ENCODE measurements at places on chromosomes 2 and 18.

GRCh38 chr2:203936535-203936934, at the start of gene ICOS:
TSS of gene ICOS (plus strand) at chr2:203936763. CDS start at chr2:203936815, 52 bp downstream.
- no peak for DNase-seq

DNA sequence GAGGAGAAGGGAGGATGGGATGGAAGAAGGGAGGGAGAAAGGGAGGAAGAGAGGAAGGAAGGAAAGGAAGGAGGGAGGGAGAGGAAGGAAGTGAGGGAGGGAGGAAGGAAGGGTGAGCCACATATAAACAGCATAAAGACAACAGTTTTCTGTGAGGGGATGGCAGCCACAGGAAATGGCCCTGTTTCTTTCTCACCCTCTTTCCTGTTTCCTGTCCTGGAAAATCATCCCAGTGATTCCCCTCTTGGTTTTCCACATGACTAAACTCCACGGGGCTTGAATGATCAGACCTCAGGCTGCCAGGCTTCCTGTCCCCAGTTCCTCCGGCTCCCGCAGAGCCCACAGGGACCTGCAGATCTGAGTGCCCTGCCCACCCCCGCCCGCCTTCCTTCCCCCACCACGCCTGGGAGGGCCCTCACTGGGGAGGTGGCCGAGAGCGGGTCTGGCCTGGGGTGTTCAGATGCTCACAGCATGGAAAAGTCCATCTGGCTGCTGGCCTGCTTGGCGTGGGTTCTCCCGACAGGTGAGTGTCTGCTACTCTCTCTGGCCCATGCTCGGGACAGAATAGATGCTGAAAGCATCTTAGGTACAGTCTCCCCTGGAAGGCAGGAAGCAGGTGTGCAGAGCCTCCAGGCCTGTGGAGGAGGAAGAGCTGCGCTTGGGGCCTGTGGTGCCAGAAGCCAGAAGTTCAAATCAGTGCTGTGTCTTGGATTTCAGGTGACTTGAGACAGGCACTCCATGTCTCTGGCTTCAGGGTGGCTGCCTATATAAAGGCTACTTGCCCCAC, at the start of gene SIGLEC15:
Gene SIGLEC15 (plus strand): TSS at position 418 of the 787 bp plus-strand sequence. CDS start 54 bp downstream, at position 472.
- no peak for DNase-seq

DNA sequence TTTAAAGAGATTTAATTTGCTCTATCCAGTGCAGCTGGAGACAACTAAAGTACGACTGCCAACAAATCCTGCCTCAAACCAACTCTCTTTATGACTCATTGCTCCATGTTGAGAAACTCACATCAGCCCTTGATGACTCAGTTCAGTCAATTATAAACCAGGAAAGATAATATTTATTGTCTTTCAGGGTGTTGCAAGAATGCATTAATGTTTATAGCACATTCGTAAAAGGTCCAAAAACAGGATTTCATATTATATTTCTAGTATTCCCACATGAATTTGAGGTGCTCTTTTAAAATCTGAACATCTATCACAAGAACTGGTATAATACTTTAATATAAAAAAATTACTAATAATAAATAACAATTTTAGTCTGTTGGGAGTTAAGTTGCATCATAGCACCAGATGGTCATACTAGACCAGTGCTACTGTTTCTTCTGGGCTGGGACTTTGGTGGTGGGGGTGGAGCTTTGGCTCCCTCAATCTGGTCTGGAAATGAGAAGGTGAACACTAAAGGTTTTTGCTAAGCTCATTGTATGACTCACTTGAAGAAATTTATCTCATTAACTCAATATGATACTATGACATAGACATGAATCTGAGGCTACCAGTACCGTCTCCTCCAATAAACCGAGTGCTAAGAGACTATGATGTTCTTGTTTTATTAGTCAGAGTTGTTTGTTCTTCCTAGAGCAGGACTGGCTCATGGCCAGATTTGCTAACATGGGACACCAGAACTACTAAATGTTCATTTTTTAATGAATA, 26.6 kb upstream of the MAP3K20 start:
- peak; percentile 90 for DNase-seq

GRCh38 chr2:19649785-19650380, 251.9 kb downstream of the TTC32 start:
- DNase-seq, result peak; percentile 40

- peak; percentile 60 for DNase-seq
Measured at GRCh38 chr2:65057391-65058052, 1.3 kb downstream of the CEP68 start.

- no peak for DNase-seq
Measured at GRCh38 chr2:68766376-68766845, 31.8 kb downstream of the ARHGAP25 start.

- DNase-seq, result no peak
Measured at GRCh38 chr18:48841381-48842258, 109.1 kb downstream of the SMAD7 start.

DNA sequence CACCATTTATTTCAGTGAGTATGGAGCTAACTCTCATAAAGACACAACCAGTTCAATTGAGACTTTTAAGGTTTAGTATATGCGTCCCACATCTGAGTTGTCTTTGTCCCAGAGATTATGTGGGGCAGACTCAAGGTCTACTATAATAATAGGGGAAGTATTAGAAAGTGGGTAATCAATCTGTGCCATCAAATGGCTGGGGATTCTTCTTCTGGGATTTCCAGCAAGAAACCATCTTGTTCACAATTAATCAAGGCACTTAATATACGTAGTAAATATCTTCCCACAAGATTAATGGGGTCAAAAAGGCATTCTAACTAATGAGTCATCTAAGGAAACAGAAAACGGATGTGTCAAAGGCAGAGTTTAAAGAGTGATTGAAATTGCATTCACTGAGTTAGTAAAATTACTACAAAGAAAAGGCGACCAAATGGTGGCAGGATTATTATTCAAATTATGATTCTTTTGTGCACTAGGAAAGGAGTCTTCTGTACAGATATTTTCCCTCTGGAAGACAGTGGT, 179.8 kb upstream of the REG3G start:
- no peak for DNase-seq

DNA sequence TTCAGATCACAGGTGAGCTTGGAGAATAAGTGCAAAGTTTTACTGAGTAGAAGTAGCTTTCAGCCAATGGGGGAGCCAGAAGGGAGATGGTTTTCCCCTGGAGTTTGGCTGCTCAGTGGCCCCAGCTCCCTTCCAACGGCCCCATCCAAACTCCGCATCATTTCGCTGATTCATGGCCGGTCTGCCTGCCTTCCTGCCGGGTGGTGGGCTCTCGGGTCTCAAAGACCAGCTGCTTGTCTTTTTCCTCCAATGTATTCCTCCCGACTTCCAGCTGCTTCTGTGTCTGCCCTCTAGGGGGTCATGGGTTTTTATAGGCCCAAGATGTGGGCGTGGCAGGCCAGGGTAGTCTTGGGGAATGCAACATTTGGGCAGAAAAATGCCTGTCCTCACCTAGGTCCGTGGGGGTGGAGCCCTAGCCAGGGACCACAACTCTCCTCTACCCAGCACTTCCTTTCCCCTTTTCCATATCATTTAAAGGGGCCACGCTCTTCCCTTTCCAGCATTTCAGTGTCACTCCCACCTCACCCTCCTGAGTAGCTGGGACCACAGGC, 73.5 kb downstream of the MEX3C start:
- DNase-seq, result no peak
